ENCODE measurements at places on chromosomes 12 and 14. TPM values are rescaled to one million over a fixed set of nuclear protein-coding genes. Genes with fewer than 3 reads are reported as not detected.

The COX8C gene
- not detected for total RNA-seq

The SH2B3 gene
- total RNA-seq = 6.4 TPM

The LHX5 gene
- not detected for total RNA-seq

The BIN2 gene
- not detected for total RNA-seq

The ASCL4 gene
- not detected for total RNA-seq

The SLC6A15 gene
- total RNA-seq = 2.4 TPM

The EID3 gene
- total RNA-seq = 8.5 TPM

The FGF23 gene
- total RNA-seq = not detected

The MIP gene
- total RNA-seq = 0.20 TPM

The RPGRIP1 gene
- total RNA-seq = 0.37 TPM

The GDF3 gene
- not detected for total RNA-seq

The GLIPR1L1 gene
- total RNA-seq = not detected

The GPR68 gene
- total RNA-seq = 0.07 TPM

The DHH gene
- total RNA-seq = not detected

The NUAK1 gene
- total RNA-seq = 12.0 TPM

The NKX2-1 gene
- total RNA-seq = 0.06 TPM
